ENCODE measurements at places on chromosomes 11 and 22.
A peak's percentile ranks its signal among the peaks of the same experiment; 100 is the strongest.

- DNase-seq, result no peak
These were observed 6.6 kb upstream of the GRAMD4 start for GRCh38 chr22:46613606-46614021.

DNA sequence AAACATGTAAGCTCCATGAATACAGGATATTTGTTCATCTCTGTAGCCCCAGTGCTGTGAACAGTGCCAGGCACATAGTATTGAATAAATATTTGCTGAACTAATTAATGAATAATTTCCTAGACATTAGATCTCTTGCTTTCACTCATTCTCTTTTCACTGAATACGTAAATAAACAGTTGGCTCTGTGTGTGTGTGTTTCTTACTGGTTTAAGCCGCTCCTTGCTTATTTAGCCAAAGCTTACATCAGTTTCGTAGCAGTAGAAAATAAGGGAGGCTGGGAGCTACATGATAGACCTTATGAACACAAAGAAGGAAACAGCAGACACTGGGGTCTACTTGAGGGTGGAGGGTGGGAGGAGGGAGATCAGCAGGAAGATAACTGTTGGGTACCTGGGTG lies 17.2 kb downstream of the KREMEN1 start:
- no peak for DNase-seq

GRCh38 chr11:41612415-41612814 lies 153.0 kb upstream of the LRRC4C start:
- DNase-seq, result no peak

GRCh38 chr11:30165652-30166051 lies 65.2 kb upstream of the FSHB start:
- DNase-seq, result no peak

DNA sequence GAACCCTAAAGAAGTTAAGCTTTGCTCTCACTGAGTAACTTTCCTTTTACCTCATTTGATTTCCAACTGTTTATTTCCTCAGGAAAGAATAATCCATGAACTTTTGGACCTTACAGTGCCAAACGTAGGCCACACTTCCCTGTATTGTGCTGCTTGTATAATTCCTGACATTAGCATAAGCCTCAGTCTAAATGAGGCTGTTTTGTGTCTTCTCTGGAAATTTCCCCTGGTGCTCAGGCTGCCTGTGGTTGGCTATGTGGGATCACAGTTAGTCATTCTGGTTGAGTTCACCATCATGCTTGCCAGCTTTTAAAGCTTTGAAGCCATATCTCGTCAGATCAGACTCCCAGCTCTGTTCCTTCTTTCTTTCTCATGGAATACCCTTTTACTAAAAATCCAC lies 107.0 kb downstream of the FAM76B start:
- DNase-seq, result no peak

- no peak for DNase-seq
These were observed 75.6 kb upstream of the TEAD1 start for GRCh38 chr11:12598330-12599256.

DNA sequence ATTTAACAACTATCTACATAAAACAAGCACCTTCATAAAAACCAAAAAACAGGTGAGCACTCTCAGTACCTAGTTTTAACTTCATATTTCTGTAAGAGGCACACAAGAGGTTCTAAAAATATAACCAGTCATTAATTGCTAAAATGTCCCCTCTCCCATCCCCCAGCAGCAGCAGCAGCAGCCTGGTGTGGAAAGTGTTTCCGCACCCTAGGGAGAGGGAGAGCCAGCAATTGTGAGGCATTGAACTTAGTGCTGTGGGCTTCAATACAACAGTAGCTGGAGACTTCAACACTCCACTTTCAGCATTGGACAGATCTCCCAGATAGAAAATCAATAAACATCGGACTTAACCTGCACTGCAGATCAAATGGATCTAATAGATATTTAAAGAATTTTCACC lies 1158.5 kb downstream of the JRKL start:
- DNase-seq, result no peak

- DNase-seq, result no peak
These were observed 1.2 kb downstream of the MS4A4E start for GRCh38 chr11:60241786-60242185.

DNA sequence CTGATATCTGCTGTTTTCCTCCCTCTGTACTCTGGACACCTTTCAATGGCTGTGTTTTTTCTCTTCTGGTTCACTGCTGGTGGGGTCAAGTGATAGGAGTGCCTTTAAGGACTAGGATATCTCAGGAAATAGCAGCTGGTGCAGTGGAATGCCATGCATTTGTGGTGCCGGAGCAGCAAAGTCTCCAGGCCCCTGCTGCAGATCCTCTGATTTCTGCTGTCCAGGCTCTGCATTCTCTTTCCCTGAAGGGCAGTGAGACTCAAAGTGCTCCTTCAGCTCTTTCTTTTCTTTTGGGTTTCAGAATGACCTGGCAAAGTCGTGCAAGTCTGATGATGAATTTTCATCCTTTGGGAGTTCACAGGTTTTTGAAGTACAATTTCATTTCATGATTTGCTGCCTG lies 774.3 kb downstream of the FAM181B start:
- DNase-seq, result no peak

DNA sequence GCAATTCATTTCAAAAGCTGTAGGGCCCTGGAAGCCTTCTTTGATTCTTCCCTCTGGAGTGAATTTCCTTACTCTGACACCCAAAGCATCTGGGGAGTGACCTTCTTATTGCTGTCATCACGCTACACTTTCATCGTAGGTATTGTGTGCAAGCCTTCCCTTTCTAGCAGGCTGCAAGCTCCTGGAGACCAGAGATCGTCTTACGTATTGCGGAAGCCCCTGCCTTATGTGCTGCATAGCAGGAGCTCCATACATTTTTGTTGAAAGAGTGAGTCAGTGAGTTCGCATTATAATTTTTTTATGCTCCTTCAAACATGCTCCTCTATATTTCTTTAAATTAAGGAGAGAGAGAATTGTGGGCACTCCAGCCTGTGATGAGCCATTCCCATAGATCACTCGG lies 21.2 kb upstream of the TMEM218 start:
- DNase-seq, result no peak

DNA sequence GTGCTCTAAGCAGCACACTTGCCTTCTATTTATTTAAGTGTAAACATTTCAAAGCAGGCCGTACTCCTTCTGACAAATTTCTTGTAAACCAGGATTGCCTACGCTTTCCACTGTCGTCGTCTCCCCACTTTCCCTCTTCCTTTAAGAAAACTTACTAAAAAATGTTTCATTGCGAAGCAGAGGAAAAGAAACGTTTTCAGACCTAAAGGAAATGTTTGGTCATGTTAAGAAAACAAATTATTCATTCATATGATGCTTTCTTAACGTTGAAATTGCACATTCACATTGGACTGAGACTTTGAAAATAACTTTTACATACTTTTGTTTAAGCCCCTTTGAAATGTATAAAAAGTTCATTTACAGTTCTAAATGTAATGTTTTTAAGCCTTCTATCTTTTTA lies 106.0 kb downstream of the EMSY start:
- no peak for DNase-seq

DNA sequence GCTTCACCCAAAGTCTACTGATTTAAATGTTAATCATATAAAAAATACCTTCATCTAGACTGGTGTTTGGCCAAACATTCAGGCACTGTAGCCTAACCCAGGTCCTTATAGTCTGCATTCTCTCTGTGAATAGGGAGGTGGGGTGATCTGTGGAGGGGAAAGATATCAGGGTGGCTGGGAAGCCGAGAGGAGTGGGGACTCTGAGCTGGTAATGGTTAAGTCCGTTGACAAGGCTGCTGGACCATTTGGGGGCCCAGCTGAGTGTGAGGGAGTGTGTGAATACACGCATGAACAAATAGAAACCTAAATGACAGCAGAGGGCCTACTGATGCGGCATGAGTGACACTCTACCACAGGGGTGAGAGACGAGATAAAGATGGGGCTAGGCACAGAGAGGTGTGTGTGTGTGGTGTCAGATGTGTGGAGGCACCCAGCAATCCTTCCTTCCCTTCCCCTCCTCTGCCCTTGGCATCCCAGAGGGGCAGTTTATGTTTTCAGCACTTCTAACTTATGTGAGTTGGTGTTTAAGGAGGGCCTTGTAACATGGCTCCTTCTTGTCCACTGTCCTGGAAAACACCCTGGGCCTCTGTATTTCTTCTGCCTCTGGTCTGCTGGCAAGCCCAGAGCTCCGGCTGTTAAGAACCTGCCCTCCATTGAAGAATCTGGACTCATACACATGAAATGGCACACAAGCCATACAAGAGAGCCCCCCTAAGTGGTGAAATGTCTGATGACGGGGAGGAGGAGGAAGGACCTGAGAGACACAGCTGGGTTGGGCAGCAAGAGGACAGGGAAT lies 249.1 kb upstream of the TBCEL start:
- DNase-seq, result no peak

DNA sequence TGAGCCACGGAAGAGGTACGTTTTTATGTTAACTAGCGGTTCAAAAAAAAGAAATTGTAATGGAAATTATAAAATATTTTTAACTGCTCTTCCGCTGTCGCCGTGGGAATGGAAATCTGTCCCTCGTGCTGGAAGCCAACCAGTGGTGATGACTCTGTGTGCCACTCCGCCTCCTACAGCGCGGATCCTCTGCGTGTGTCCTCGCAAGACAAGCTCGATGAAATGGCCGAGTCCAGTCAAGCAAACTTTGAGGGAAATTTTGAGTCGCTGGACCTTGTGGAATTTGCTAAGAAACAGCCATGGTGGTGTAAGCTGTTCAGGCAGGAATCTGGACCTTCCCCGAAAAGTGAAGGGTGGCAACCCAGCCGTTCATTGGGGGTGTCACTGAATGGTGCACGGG lies 2.9 kb upstream of the CBX7 start:
- no peak for DNase-seq

DNA sequence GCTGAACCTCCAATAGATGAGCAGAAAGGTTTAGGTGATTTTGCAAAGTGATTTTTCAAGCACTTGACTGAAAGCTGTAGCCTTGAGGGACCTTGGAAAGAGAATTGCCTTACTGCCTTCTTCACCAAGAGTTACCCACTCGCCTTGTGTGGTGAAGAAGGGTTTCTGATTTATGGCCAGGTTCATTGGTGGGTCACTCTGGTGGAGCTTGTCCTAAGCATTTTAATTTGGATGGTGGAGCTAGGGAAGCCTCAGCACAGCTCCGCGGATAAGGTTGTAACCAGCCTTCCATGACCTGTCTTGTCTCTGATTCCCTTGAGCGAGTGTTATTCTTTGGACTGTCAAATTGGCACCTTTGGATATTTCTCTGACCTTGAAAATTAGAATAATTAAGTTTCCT lies 226.4 kb downstream of the FAT3 start:
- DNase-seq, result no peak

DNA sequence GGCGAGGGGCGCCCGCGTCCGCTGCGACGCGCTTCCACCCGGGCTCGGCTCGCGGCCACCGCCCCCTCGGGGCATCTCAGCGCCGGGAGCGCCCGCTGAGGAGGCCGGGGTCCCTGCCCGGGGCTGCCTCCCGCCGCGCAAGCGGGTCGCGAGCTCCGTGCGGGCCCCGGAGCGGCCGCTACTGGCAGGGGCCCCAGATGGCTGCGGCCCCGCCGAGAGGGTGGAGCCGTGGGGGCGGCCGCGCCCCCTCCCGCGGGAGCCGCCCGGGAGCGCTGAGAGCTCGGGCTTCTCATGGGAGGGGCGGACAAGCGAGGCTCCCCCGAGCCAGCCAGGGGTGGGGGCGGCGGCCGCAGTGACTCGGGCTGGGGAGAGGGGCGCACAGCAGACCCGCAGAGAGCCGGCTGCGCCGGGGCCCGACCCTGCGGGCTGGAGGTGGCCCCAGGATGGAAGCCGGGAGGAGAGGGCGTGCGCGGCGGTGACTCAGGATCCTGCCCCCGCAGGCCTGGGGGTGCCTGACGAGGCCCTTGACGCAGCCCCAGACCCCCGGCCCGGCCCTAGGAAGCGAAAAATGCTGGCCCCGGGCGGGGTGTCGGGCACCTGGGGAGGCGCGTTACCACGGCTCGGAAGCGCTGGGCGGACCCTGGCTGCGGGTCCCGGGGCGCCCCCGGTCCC lies 603 bp upstream of the ZFTA start:
- DNase-seq, result peak; percentile 9

GRCh38 chr11:130061017-130061416 lies 8.7 kb upstream of the APLP2 start:
- no peak for DNase-seq

- no peak for DNase-seq
These were observed 456 bp upstream of the PARVB start for GRCh38 chr22:44023404-44024287.

DNA sequence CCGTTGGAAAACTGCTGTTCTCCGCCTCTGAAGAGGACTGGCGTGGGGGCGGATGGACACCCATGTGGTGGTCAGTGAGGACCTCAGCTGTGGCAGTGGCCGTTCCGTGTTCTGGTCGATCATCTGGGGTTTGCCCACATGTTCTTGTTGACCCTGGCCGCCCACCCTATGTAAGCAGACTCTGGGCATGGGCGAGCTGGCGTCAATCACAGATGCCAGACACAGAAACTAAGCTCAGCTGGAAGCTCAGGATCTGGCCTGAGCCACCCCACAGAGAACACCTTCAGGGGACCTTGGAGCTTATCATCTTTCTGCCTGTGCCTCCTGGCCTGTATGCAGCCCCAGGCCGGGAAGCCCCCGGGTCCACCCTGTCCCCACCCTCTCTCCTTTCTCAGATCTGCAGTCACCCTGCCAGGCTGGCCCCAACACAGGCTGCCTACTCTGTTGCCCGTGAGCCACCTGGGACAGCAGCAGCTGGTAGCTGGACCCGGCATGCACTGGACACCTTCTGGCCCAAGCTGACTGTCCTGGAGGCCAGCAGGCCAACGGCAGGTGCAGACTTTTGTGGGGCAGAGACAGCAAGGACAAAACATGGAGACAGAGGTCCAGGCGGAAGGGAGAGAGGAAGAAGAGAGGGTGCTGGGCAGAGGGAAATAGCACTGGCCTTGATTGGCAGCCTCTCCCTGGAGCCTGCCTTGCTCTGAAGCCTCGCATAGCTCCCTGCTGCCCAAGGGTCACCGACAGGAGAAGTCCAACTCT lies 91.5 kb downstream of the PHF21B start:
- DNase-seq, result no peak

- no peak for DNase-seq
These were observed 28.8 kb downstream of the KIAA0930 start for GRCh38 chr22:45211848-45212247.

- DNase-seq, result no peak
These were observed 195.8 kb downstream of the DLG2 start for GRCh38 chr11:85431319-85431718.

DNA sequence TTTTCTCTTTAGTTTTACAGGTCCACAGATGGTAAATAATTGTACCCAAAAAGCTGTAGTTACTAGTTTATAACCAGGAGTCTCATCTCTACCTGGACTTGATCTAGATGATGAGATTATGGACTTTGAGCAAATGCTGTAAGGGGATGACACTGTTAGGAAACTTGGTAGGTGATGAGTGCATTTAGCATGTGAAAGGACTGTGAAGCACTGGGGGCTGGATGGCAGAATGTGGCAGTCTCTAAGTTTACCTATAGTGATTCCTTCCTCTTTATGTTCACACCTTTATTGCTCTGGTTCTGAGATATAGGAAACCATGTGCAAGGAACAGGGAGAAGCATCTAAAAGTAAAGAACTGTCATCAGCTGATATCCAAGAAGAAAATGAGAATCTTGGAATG lies 230.7 kb upstream of the CHORDC1 start:
- DNase-seq, result no peak

- no peak for DNase-seq
These were observed 23.0 kb downstream of the CRKL start for GRCh38 chr22:20940186-20940651.

Data from stimulated activated CD8-positive, alpha-beta memory T cell treated with anti-CD3 and anti-CD28 coated beads, Interleukin-7, amount 100 ng/mL, for 1 hour (primary cell).